Activated T-cell treated with anti-CD3 and anti-CD28 coated beads for 1 hour (primary cell): ENCODE measurements at places on chromosomes 7 and 10.

- no peak for DNase-seq
These were observed 12.7 kb downstream of the STEAP2 start for GRCh38 chr7:90224195-90224594.

DNA sequence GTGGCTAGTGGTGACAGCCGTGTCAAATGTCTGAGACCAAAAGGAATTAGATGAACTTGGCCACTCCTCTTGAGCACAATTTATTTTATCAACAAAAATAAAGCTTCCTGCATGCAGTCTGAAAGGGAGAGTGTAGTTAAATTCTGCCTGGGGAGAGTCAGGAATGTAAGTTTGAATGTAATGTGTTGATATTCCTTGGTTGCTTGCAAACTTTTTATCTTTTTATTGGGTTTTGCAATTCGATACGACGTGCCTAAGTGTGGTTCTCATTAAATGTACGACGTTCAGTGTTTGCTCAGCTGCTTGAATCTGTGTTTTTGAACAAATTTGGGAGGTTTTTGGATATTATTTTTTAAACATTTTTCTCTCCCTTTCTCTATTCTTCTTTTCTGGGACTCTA, 839.9 kb downstream of the CCSER2 start:
- DNase-seq = no peak

- DNase-seq = no peak
These were observed 27.9 kb upstream of the CDK14 start for GRCh38 chr7:90568213-90568612.

DNA sequence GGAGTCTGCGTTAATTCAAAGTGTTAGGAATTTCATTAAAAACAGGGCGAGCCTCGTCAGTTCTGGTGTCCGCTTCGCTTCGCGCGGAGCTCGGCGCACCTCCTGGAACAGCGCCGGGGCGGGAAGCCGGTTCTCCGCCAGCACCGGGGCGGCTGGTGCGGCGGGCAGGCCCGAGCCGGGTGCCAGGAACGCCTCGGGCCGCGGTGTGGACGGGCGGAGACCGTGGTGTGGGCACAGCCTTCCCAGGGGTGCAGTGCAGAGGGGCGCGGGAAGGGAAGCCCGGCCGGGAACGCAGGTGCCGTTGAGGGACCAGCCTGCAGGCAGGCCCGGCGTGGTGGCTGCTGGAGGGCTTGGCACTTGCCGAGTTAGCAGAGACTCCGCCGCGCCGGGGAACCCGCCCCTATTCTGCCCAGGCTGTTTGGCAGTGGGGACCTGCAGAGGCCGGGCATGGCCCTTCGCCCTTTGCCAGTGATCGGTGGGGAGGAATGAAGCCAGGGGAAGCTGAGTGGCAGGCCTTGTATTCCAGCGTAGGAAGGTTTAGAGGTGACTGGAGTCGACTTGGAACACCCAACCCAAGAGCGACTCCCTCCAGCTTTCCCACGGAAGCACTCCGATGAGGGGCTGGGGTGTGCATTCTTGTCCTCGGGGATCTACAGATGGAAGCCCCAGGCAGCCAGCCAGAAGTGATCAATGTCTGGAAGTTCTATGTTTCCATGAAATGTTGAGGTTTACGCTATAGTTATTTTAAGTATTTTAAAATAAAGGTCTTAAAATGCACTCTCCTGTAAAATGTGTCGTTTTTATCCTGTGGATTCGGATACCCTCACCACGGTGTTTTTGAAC, 945 bp upstream of the RHEB start:
- peak; percentile 11 for DNase-seq

GRCh38 chr7:23450518-23450917, 19.8 kb downstream of the IGF2BP3 start:
- no peak for DNase-seq

DNA sequence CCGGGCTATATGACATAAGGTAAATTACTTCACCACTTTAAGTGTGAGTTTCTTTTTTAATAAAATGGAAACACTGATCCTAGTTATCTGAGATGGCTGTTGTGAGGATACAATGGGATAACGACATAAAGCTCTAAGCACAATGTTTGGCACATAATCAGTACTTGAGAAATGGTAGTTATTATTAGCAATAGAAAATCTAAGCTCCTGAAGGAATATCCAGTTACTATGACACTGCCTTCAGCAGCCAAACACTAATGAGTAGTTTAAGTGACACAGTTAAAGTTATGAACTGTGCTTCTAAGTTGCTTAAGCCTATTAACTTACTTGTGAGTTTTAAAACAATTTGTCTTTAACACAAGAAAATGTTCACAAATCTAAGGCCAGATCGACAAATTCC, 96.8 kb downstream of the ELAPOR2 start:
- DNase-seq = no peak

- DNase-seq = no peak
These were observed 211.4 kb upstream of the MDFIC start for GRCh38 chr7:114710499-114710898.

- no peak for DNase-seq
These were observed 28.8 kb downstream of the ARL4A start for GRCh38 chr7:12716134-12716681.
